ENCODE measurements at places on chromosomes 11 and 22. TPM values are rescaled to one million over a fixed set of nuclear protein-coding genes. Genes with fewer than 3 reads are reported as not detected.

Gene SCGB2A2
- not detected for total RNA-seq

Gene LZTR1
- 30.8 TPM for total RNA-seq

DNA sequence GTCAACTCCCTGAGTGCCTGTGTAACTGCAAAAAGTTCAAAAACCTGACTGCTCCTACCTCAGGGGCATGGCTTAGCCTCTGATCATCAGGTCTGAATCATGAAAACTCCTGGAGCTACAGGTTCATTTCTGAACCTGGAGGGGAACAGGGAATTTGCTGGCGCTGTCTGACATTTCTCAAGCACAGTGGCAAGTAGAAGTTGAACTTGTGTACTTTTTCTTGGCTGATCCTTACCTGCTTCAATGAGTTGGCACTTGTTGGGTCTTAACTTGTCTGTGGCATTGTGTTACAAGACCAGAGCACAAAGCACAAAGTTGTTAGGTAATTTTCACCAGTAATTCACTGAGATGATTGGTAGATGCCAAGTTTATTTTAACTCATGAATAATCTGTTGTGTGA, 3.3 kb downstream of the TMEM109 start:
- H3K27ac ChIP-seq: no peak overlapping the region
- DNase-seq: no peak
- peaks cover 27% of the 10 kb centered on the region for H3K4me1 ChIP-seq
- no peak overlapping the region for H3K4me3 ChIP-seq
- H3K36me3 ChIP-seq: peaks cover 23% of the 10 kb centered on the region

DNA sequence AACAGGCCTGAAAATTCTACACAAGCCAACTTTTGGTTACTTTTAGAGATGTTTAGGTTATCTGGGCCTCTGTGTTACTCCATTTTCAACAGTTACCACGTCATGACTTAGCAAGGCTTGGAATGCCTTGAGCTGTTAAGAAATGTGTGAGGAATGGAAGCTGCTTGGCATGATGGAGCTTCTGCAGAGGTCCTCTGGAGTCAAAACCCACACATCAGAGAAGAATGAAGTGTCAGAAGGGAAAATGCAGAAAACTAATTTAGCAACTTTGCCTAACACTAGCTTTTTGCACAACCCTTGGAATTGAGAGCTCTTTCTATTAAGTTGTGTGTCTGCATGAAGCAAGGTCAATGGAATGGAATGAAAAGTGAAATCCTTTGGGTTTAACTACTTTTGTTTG, 27.4 kb downstream of the FAT3 start:
- no peaks in the 10 kb centered on the region for H3K36me3 ChIP-seq
- no peaks in the 10 kb centered on the region for H3K4me1 ChIP-seq
- no peak overlapping the region for H3K4me3 ChIP-seq
- H3K27ac ChIP-seq: no peak overlapping the region
- H3K27me3 ChIP-seq: no peaks in the 10 kb centered on the region
- no peak for DNase-seq

Gene SCN4B
- 1.4 TPM for total RNA-seq

- no peaks in the 10 kb centered on the region for H3K36me3 ChIP-seq
- H3K4me1 ChIP-seq: peaks cover 4% of the 10 kb centered on the region
- no peak for DNase-seq
- no peak overlapping the region for H3K4me3 ChIP-seq
- peaks cover 7% of the 10 kb centered on the region for H3K27me3 ChIP-seq
- no peak overlapping the region for H3K27ac ChIP-seq
Measured at GRCh38 chr22:39383841-39384625, 15.5 kb upstream of the TAB1 start.

- DNase-seq: no peak
- H3K27ac ChIP-seq: no peak overlapping the region
- no peak overlapping the region for H3K4me3 ChIP-seq
- no peaks in the 10 kb centered on the region for H3K27me3 ChIP-seq
Measured at GRCh38 chr22:22928666-22929380, 41.2 kb downstream of the IGLL5 start.

DNA sequence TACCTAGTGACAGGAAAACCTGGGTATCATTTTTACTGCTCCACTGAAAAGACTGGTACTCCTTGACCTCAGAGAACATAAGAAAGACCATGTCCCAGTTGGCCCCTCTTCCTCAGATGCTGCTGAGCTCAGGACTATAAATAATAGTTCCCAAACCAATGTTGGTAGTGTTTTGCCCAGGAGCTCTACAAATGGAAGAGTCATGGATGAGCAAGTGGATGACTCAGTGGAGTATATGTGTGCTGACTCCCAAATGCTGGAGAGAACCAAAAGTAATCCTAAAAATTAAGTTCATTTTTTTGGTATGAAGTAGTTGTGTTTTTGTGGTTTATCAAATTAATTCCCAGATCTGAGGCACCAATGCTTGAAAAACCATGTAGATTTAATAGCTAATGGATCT, 482.0 kb downstream of the KCNA4 start:
- H3K27ac ChIP-seq: no peak overlapping the region
- no peaks in the 10 kb centered on the region for H3K36me3 ChIP-seq
- no peaks in the 10 kb centered on the region for H3K27me3 ChIP-seq
- no peak overlapping the region for H3K4me3 ChIP-seq
- no peak for DNase-seq
- H3K4me1 ChIP-seq: no peaks in the 10 kb centered on the region

DNA sequence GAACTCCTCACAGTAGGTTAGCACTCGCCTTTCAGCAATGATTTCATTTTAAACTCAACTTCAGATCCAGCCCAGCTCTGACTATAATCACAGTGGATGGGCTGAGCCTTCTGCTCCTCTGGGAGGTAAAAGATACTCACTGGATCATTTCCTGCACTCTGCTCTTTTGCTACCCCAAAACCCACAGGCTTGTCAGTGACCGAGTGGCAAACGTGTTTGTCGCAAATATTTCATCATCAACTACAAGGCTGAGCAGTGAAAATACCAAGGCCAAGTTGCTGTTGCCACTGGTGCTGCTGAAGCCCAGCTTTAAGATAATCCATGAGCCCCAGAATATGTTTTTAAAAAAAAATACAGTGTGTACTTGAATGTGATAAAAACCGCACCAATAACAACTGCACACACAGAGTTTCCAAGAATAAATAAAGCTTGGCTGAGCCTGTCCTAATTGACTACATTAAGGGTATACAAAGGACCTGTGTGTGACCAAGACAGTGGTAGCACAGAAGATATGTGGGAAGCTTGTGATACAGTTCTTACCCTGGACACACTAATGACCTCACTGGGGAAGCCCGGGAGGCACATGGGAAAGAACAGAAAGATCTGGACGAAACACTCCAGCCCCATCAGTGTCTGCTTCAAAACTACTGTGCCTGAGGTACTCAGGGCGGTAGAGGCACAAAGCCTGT, 41.3 kb downstream of the ABTB2 start:
- H3K4me1 ChIP-seq: peaks cover 19% of the 10 kb centered on the region
- no peak overlapping the region for H3K27ac ChIP-seq
- no peaks in the 10 kb centered on the region for H3K36me3 ChIP-seq
- DNase-seq: no peak
- no peaks in the 10 kb centered on the region for H3K27me3 ChIP-seq
- no peak overlapping the region for H3K4me3 ChIP-seq

DNA sequence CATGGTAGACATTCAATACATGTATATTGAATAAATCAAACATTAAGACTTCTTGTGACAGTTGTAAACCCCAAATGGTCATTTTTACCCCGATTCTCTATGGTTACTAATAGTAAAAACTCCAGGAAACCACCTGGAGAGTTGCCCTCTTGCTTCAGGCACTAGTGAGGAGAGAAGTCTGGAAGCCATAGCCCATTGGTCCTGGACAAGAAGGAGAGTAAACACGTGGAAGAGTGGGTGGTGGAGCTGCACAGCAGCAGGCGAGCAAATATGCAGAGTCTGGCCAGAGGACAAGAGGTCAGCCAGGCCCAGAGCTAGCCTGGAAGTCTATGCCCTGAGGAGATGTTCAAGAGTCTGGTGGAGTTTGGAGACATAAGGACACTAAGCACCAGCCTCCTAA, 17.7 kb downstream of the DCHS1 start:
- H3K27me3 ChIP-seq: no peaks in the 10 kb centered on the region
- no peak overlapping the region for H3K4me3 ChIP-seq
- peaks cover 47% of the 10 kb centered on the region for H3K4me1 ChIP-seq
- peak overlapping the region; percentile 61 for H3K27ac ChIP-seq
- peak; percentile 70 for DNase-seq
- peaks cover 35% of the 10 kb centered on the region for H3K36me3 ChIP-seq

- H3K27me3 ChIP-seq: no peaks in the 10 kb centered on the region
- H3K4me3 ChIP-seq: peak overlapping the region; percentile 91
- no peaks in the 10 kb centered on the region for H3K4me1 ChIP-seq
- H3K36me3 ChIP-seq: peaks cover 30% of the 10 kb centered on the region
Measured at GRCh38 chr11:18394928-18395734, 768 bp downstream of the LDHA start.

DNA sequence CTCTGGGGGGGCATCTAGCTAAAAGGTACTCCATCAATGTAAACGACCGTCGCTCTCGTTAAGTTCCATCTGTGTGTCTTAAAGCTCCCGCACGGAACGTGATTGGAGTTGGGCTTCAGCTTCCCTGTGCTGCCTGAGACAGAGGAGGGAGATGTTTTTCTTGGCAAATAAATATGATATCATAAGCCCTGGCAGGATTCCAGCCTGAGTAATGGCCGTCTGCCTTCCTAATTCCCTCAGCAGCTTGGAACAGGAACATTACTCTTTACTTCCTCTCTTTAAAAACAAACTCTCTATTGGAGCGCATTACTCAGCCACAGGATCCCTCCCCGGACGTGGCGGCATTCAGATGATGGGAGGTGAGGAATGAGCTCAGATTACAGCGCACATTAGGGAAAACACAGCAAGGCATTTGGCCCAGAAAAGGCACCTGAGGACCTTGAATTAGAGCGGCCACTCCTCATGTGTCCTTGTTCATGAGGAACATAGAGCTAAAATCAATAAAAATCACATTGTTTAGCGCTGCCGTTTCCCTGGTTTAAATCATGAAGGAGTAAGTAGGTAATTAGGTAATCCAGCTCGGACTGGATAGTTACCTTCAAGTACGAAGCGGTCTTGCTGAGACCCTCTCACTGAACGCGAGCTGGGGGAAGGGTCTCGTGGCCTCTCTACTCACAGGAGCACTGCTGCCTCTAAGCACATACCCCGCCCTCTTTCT, 230.4 kb downstream of the ST3GAL4 start:
- peak overlapping the region; percentile 11 for H3K4me3 ChIP-seq
- peak; percentile 76 for DNase-seq
- no peaks in the 10 kb centered on the region for H3K36me3 ChIP-seq
- no peaks in the 10 kb centered on the region for H3K27me3 ChIP-seq
- peaks cover 6% of the 10 kb centered on the region for H3K4me1 ChIP-seq

- H3K27ac ChIP-seq: no peak overlapping the region
- H3K4me1 ChIP-seq: no peaks in the 10 kb centered on the region
- no peaks in the 10 kb centered on the region for H3K36me3 ChIP-seq
- no peak overlapping the region for H3K4me3 ChIP-seq
- DNase-seq: no peak
- H3K27me3 ChIP-seq: no peaks in the 10 kb centered on the region
Measured at GRCh38 chr22:31049815-31050420, 31.2 kb upstream of the SMTN start.

DNA sequence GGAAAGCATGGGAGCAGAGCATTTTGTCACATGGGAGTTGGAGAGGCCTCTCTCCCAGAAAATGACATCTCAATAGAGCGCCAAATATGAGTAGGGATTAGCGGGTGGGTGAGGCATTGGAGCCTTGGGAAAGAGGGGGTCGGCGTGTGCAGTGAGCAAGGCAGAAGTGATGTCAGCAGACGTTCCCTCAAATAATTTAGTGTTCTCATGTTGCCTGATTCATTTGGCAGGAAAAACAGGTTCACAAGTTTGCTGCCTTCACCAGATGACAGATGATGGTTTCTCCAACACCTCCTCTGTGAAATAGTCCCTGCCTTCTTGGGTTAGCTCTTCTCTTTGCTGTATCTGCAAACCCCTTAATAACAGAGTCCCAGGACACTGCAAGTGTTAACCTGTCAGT, 118.5 kb upstream of the ARHGAP20 start:
- DNase-seq: no peak
- no peaks in the 10 kb centered on the region for H3K4me1 ChIP-seq
- H3K4me3 ChIP-seq: no peak overlapping the region
- H3K36me3 ChIP-seq: no peaks in the 10 kb centered on the region
- H3K27ac ChIP-seq: no peak overlapping the region

DNA sequence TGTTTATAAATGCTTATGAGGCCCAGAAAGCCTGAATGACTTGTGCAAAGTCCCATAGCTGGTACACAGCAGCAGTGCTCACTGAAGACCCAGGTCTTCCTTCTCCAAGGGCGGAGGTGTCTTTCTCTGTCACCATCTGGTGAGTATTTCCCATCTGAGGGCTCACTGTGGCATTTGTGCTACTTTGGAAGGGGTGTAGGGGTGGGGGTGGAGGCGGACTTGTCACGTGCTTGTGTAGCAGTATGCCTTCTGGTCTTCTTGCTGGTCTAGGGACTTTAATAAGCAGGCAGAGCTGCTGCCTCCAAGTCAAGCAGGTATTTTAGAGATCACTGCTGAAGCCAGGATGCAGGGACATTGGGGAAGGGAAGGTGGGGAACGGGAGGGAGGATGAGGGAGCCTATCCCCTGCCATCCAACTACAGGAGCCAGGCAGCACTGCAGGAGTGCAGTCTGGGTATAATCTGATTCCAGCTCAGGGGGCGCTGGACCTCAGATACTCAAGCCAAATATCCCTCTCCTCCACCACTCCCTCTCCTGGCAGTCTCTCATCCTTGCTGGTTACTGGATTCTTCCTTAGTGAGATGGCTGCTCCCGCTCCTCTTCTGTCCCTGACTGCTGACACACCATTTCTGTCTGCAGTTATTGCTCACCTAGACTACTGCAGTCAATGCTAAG, 3.4 kb downstream of the ABCC8 start:
- no peak overlapping the region for H3K27ac ChIP-seq
- peaks cover 8% of the 10 kb centered on the region for H3K4me1 ChIP-seq
- no peaks in the 10 kb centered on the region for H3K36me3 ChIP-seq
- H3K27me3 ChIP-seq: peaks cover 58% of the 10 kb centered on the region

- H3K36me3 ChIP-seq: no peaks in the 10 kb centered on the region
- no peaks in the 10 kb centered on the region for H3K27me3 ChIP-seq
- H3K27ac ChIP-seq: peak overlapping the region; percentile 70
- H3K4me1 ChIP-seq: peaks cover 39% of the 10 kb centered on the region
Measured at GRCh38 chr11:96215110-96215782, 127.7 kb downstream of the MAML2 start.

All from sigmoid colon (tissue), 7 donors.